ENCODE measurements at places on chromosomes 16 and 17. TPM values are rescaled to one million over a fixed set of nuclear protein-coding genes. Genes with fewer than 3 reads are reported as not detected.
A peak's percentile ranks its signal among the peaks of the same experiment; 100 is the strongest.

DNA sequence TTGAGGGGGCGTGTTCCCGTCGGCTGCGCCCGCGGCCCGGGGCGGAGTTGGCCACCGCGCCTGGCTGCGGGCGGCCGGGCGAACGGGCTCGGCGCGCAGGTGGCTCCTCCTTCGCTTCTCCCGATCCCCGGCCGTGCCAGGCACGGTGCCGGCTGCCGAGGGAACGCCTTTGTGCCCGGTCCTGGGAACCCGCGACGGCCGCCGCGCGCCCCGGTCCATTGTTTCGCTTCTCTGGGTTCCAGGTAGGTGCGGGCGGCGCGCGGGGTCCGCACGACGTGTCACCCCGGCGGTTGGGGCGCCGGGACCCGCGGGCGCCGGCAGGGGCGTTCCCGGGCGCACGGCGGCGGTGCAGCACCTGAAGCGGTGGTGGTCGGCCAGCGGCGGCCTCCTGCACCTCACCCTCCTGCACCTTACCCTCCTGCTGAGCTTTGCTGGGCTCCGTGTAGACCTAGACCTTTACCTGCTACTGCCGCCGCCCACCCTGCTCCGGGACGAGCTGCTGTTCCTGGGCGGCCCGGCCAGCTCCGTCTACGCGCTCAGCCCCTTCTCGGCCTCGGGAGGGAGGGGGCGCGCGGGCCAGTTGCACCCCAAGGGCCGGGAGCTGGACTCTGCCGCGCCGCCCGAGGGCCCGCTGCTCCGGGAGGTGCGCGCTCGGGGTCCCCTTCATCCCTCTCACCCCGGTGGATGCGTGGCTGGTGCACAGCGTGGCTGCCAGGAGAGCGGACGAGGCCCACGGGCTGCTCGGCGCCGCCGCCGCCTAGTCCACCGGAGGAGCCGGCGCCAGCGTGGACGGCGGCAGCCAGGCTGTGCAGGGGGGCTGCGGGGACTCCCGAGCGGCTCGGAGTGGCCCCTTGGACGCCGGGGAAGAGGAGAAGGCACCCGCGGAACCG, 99.9 kb downstream of the EFCAB13 start:
- no peak overlapping the region for H3K27ac ChIP-seq
- peaks cover 33% of the 10 kb centered on the region for H3K27me3 ChIP-seq
- H3K36me3 ChIP-seq: peaks cover 5% of the 10 kb centered on the region
- peak overlapping the region; percentile 66 for H3K4me3 ChIP-seq

DNA sequence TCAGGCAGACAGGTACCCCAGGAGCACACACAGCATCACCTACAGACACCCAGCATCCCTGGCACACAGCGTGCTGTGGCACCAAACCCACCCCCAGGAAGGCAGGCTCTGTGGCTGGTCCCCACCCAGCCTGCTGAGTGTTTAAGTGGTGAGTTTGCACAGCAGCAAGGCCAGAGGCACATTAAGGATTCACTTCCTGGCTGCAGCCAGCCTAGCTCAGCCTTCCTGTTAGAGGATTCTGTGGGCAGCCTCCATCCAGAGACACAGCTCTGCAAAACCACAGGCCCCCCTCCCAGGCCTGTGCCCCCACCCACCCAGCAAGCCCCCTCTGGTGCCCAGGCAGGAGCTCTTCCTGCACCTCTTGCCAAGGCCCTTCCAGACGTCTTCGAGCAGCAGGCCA, 36.1 kb upstream of the PHB1 start:
- no peak overlapping the region for H3K4me3 ChIP-seq
- H3K36me3 ChIP-seq: no peaks in the 10 kb centered on the region

DNA sequence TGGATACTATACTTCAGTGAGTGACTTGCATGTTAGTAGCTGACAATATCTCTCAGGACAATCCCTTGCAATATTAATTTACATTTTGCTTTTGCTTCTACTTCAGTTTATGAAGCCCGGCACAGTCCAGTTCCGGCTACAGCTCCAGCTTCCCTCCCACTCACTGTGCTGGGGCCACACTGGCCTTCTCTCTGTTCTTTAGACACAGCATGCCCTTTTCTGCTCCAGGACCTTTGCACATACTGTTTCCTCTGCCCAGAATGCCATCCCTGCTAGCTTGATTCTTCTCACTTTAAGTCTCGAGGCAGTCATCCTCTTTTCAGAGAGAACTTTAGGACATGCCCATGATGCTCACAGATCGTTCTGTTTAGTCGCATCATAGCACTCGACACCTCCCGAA, 25.5 kb upstream of the LRRC75A start:
- no peak overlapping the region for H3K27ac ChIP-seq
- H3K4me3 ChIP-seq: no peak overlapping the region
- no peaks in the 10 kb centered on the region for H3K36me3 ChIP-seq

The EFNB3 gene
- 14.5 TPM for total RNA-seq

DNA sequence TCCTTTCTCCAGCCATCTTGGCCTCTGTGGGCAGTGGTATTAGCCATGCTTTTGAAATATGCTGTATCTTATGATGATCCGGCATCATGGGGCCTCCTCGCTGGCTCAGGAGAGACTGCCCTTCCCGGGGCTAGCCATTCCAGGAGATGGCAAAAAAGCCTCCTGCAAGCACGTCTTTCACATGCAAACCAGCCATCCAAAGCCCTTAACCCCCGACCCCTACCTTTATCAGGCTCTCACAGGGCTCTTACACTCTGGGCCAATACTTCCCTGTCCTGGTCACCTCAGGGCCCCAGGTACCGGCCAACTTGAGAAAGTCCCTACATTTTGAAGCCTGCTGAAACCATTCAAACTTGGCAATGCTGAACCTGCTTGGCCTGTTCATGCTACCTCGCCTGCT, 36.4 kb downstream of the MYH13 start:
- no peaks in the 10 kb centered on the region for H3K27me3 ChIP-seq
- no peak overlapping the region for H3K27ac ChIP-seq
- no peak overlapping the region for H3K4me3 ChIP-seq
- DNase-seq: peak; percentile 28

DNA sequence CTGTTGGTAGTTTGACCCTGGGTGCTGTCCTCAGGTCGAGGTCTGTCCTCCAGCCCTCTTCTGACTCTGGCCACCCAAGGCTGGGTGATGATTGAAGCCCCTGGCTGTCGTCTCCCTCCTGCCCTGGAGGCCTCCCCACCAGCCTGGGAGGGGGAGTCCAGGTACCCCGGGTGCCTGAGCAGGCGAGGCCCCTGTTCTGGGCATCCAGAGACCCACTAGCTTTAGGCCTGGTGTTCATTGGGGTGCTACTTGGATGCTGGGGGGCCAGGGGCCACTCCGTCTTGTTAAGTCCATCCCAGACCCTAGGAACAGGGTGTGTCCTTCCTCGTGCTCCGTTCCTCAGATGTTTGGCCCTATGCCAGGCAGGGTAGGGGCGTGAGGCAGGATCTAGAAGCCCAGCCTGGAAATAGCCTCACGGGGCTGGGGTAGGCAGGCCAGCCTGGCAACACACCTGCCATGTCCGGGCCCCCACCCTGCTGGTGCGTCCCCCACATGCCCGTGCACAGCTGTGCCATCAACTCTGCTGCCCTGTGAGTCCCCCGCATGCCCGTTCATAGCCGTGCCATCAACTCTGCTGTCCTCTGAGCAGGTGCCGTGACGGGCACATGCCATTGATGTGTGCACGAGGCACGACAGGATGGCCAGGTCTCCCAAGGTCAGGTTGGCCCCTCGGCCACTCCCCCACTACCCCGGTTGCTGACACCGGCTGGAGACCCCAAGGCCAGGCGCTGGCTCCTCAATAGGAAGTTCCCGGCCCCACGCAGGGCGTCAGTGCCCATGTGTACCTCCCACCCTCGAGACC, 36.9 kb downstream of the GINS2 start:
- peak overlapping the region; percentile 32 for H3K27ac ChIP-seq
- H3K36me3 ChIP-seq: peaks cover 14% of the 10 kb centered on the region
- H3K4me1 ChIP-seq: peaks cover 5% of the 10 kb centered on the region

- H3K27me3 ChIP-seq: no peaks in the 10 kb centered on the region
- DNase-seq: no peak
- peaks cover 65% of the 10 kb centered on the region for H3K36me3 ChIP-seq
- H3K4me1 ChIP-seq: no peaks in the 10 kb centered on the region
- H3K4me3 ChIP-seq: no peak overlapping the region
Measured at GRCh38 chr16:15038689-15039088, 17.2 kb downstream of the NTAN1 start.

DNA sequence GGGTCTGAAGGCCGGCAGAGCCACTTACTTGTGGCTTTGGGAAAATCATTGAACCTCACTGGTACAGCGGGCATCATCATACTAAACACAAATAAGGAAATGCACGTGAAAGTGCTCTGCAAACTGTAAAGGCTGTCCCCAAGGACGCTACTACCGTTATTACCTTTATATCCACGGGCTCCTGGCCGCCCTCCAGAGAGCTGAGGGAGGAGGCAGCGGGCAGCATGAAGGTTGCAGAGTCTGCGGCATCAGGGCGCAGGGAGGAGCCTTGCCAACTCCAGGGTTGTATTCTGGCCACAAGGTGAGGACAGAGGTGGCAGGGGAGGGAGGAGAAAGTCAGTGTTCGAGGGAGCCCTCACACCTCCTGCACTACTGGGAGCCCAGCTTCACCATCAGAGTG, 68.3 kb upstream of the GCSH start:
- no peak overlapping the region for H3K27ac ChIP-seq
- H3K4me1 ChIP-seq: no peaks in the 10 kb centered on the region
- H3K36me3 ChIP-seq: peaks cover 4% of the 10 kb centered on the region
- no peak overlapping the region for H3K4me3 ChIP-seq
- no peak for DNase-seq

DNA sequence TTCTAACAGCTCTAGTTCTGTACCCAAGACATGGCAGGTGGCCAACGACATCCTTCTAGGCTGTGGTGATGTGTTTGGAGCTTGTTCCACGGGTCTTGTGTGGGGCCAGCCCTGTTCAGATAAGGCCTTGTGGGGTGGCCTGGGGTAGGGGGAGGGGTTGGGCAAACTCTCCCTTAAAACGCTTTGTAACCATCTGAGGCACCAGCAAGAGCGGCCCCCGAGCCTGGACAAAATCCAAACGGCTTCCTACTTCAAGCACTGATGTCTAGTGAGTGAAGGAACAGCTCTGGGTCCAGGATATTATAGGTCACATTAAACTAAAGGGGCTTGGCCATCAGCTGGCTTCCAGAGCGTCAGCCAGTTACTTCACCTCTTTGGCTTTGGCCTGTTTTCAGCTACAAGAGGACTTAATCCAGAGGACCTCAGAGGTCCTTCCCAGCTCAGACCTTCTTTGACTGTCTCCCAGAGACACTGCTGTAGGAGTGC, 11.9 kb downstream of the SERPINF1 start:
- H3K4me3 ChIP-seq: no peak overlapping the region
- H3K4me1 ChIP-seq: peaks cover 15% of the 10 kb centered on the region
- H3K27ac ChIP-seq: no peak overlapping the region
- peaks cover 16% of the 10 kb centered on the region for H3K36me3 ChIP-seq
- DNase-seq: no peak

GRCh38 chr17:35540589-35541404, 3.3 kb upstream of the SLFN12L start:
- H3K27ac ChIP-seq: no peak overlapping the region
- H3K36me3 ChIP-seq: no peaks in the 10 kb centered on the region
- H3K4me3 ChIP-seq: no peak overlapping the region
- peaks cover 14% of the 10 kb centered on the region for H3K27me3 ChIP-seq
- no peak for DNase-seq

The MYH1 gene
- not detected for total RNA-seq

- peaks cover 46% of the 10 kb centered on the region for H3K4me1 ChIP-seq
- H3K4me3 ChIP-seq: no peak overlapping the region
- no peaks in the 10 kb centered on the region for H3K36me3 ChIP-seq
- no peak overlapping the region for H3K27ac ChIP-seq
- DNase-seq: no peak
- H3K27me3 ChIP-seq: no peaks in the 10 kb centered on the region
Measured at GRCh38 chr16:55388131-55388862, 64.3 kb downstream of the IRX6 start.

DNA sequence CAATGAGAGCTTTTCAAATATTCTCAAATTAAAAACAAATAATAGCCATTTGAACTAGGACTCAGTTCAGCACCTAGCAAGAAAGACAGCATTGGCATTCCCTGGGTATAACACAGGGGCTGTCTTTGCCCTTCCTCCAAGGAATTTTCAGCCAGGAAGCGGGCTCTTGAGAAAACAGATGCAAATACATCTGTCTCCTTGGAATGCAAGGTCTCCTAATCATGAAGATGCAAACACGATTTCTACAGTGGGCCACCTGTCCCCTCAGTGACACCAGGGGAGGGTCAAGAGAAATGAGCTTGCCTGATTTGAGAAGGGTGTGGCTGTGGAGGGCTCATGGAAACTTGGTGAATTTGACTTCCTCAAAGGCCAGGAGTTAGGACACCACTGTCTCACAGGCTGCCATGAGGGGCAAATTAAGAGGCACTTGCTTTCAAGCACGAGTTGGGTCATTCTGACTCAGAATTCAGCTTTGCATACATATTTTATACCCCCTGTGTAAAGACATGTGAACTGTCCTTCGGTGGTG, 24.5 kb upstream of the SUPT4H1 start:
- peaks cover 42% of the 10 kb centered on the region for H3K4me1 ChIP-seq
- peak overlapping the region; percentile 64 for H3K27ac ChIP-seq
- no peaks in the 10 kb centered on the region for H3K36me3 ChIP-seq
- H3K4me3 ChIP-seq: no peak overlapping the region
- H3K27me3 ChIP-seq: no peaks in the 10 kb centered on the region
- DNase-seq: no peak

GRCh38 chr17:17510456-17511292, 14.5 kb upstream of the RASD1 start:
- no peak for DNase-seq
- no peak overlapping the region for H3K4me3 ChIP-seq
- H3K27me3 ChIP-seq: no peaks in the 10 kb centered on the region
- peaks cover 15% of the 10 kb centered on the region for H3K4me1 ChIP-seq
- no peaks in the 10 kb centered on the region for H3K36me3 ChIP-seq
- peak overlapping the region; percentile 96 for H3K27ac ChIP-seq

DNA sequence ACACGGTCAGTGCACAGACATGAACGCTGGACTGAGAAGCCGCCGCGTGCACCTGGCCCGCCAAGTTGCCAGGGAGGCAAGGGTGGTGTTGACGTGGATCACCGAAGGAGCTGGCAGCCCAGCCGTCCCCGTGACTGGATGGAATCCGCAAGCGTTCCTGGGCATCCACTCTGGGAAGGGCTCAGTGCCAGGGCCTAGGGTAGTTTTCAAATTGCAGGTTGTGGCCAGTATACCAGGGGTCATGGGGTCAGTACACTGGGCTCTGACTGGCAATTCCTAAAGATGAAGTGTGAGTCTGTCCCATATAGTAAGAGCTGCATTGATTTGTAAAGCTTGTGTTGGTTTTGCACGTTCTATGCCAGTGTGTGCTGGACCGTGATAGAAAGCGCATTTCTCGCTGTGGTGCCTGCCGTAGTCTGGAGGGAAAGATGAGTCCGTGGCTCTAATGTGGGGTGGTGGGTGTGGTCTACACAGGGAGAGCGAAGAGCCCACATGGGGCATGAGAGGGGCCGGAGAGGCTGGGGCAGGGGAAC, 21.1 kb upstream of the METRNL start:
- H3K4me3 ChIP-seq: no peak overlapping the region
- no peak for DNase-seq
- H3K36me3 ChIP-seq: no peaks in the 10 kb centered on the region
- H3K4me1 ChIP-seq: no peaks in the 10 kb centered on the region
- no peaks in the 10 kb centered on the region for H3K27me3 ChIP-seq

DNA sequence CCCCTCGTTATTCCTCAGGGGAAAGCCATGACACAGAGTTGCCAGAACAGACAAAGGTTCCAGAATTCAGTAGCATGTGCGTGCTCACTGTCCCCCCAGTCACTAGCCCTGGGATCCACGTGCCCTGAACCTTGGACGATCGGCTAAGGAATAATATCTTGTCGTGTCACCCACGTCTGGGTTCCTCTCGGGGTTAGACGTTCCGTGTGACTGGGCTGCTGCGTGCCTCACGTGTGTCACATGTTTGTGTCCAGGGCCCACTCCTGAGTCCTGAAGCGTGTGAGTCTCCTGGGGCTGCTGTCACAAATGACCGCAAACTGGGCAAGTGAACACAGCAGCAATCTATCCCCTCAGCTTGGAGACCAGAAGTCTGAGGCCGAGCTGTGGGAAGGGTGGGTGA, 12.4 kb upstream of the ZNF469 start:
- no peaks in the 10 kb centered on the region for H3K4me1 ChIP-seq
- no peak overlapping the region for H3K27ac ChIP-seq
- H3K36me3 ChIP-seq: no peaks in the 10 kb centered on the region
- no peaks in the 10 kb centered on the region for H3K27me3 ChIP-seq
